GM12864 (cell line): ENCODE measurements at places on chromosomes 4 and X.

GRCh38 chr4:154984148-154984547 is 203.1 kb downstream of the RBM46 start:
- no peak for DNase-seq

GRCh38 chr4:104501290-104501689 is 6.6 kb upstream of the CXXC4 start:
- DNase-seq = no peak

- DNase-seq = no peak
These were observed 82.7 kb downstream of the MBNL3 start for GRCh38 chrX:132406106-132406505.

GRCh38 chr4:125316401-125316790 is 1.6 kb downstream of the FAT4 start:
- DNase-seq = no peak

GRCh38 chrX:134636851-134637250 is 21.4 kb downstream of the PLAC1 start:
- DNase-seq = no peak

- no peak for DNase-seq
These were observed 79.4 kb upstream of the HELT start for GRCh38 chr4:184938871-184939270.

- no peak for DNase-seq
These were observed 573.7 kb downstream of the GBA3 start for GRCh38 chr4:23266401-23266800.

- DNase-seq = no peak
These were observed 453.4 kb upstream of the MAGEB2 start for GRCh38 chrX:29762006-29762405.

GRCh38 chrX:152445926-152446325 is 5.2 kb downstream of the GABRA3 start:
- DNase-seq = no peak

DNA sequence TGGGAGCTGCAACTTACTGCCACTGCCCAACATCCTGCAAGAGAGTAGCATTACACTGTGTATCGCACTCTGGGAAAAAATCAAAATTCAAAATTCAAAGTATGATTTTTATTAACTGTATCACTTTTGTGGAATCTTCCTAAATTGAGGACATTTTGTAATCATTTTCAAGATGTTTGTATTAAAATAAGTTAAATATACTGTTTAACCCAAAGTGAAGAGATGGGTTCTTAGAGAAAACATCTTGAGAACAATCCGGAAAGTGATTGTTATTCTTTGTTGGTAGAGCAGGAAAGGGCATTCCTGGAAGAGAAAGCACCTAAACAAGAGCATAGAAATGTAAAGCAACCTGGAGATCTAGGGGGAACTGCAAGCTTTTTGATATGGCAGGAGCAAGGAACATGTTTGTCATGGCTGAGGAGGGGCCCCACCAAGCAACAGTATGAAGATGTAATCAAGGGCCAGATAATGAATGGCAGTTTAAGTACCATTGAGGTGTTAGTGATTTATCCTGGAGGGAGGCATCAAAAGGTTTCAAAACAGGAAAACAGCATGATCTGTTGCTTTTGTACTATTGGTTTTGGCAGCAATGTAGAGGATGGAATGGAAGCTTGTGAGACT is 14.1 kb upstream of the SEC24D start:
- no peak for DNase-seq

GRCh38 chr4:84708406-84709135 is 125.6 kb downstream of the CDS1 start:
- DNase-seq = no peak

GRCh38 chrX:84175958-84176357 is 12.0 kb downstream of the RPS6KA6 start:
- no peak for DNase-seq

DNA sequence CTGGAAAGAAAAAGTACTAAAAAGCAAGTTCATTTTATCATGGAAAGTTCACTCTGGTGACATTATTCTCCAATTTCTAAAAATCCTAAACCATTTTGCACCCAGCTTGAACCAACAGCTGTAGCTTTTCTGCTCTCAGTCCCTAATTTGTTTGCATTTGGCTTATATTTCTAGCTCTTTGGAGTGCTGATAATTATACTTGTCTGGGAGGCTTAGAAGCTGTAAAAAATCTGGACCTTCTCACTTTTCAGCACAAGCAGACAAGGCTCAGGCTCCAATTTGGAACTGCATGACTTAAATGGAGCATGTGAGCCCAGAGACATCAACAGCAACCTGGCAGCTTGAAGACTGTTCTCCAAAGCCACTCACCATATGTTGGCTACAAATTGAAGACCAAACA is 170.9 kb upstream of the PCDH18 start:
- no peak for DNase-seq

GRCh38 chr4:152165146-152165545 is 370.7 kb downstream of the FBXW7 start:
- DNase-seq = no peak

DNA sequence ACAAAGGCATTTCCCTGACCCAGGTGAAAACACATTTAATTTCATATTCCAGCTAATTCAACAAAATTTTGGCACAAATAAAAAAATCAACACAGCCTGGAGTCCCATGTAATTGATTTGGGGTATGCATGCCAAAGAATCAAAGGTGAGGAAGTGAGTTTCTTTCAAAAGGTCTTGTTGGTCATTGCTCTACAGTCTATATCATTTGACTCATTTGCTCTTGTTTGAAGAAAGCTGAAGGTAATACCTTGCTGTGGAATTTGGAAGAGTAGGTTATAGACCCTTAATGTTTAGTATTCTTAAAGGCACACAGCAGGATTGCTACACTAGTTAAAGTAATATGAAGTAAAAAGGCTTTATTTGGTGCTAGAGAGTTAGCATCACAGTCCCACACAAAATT is 25.4 kb downstream of the COL4A6 start:
- DNase-seq = no peak

DNA sequence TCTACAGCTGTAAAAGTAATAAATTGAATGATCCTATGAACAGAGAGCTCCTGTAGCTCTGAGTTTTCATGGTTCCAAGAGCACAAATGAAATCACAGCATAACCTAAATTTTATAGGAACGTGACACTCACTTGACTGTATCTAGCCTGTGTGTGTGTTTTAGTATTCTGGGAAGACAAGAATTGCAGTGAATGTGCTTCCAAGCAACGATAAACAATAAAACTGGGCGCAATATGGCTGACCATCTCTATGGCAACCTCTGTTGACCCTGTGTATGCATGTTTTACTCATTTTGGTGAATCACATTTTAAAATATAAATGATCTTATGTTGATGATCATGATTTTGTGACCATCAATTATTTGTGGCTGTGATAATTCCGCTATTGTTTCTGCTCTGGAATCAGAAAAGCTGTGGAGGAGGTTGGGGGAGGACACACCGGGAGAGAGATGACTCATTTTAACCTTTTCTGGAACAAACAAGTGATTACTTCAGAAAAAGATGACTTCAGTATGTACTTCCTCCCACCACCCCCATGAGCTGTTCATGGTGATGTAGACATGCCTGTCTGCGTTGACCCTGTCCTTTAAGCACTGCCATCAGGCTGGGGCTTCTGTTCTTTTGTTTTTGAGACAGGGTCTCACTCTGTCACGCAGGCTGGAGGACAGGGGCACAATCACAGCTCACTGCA is 31.8 kb downstream of the USP11 start:
- DNase-seq = no peak

DNA sequence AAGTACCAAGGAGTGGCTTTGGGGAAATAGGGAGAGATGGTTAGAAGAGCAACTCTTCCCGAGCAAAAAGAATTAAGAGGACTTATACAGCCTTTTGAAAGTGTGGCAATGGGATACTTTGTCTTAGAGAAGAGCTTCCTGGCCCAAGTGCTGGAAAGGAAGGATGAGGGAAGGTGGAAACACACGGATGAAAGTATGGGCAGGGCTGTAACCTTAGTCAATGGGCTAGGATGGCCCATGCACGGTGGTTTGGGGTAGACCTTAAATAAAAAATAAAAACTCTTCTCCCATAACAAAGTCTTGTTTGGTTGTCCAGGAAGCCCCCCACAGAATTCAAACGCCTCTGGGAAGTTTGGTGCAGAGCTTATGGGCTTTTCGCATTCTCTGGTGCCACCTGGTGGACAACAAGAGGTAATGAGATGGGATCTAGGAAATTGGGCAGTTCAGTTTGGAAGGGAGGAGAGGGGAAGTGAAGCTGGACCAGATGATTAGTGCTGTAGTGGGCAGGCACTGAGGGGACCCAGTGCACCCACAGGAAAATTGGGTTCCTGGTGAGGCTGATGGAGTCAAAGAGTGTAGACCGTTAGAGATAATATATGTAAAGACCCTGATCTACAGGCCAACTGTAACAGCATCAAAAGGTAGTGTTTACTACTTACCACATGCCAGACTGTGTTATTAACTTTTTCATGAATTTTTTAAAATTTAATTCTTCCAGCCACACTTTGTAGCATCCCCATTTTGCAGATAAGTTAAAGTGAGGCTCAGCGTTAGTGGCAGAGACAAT is 13.8 kb upstream of the ENOX2 start:
- peak; percentile 8 for DNase-seq

DNA sequence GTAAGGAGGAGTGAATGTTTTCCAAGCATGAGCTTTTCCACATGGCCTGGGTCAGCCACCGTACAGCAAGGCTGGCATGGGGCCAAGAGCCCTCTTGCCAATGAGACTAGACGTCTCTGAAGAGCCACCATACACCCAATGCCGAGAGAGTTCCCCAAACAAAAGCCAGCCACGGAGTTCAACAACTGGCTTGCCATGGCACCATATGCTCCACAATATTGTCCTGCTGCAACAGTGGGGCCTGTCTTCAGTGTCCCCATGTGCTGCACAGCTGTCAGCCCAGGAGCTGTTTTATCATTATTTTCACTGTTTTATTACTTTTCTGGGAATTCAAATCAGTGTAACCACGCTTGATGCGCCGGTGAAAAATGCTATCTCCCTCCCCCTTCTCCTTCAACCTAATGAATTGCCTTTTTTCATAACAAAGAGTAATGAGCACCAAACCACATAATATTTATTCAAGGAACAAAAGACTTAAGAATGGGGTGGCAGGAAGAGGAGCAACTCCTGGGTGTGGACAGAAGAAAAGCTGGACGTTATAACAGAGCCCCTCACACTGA is 18.4 kb downstream of the MAML3 start:
- DNase-seq = no peak
